ENCODE measurements at places on chromosomes 12 and 14.

DNA sequence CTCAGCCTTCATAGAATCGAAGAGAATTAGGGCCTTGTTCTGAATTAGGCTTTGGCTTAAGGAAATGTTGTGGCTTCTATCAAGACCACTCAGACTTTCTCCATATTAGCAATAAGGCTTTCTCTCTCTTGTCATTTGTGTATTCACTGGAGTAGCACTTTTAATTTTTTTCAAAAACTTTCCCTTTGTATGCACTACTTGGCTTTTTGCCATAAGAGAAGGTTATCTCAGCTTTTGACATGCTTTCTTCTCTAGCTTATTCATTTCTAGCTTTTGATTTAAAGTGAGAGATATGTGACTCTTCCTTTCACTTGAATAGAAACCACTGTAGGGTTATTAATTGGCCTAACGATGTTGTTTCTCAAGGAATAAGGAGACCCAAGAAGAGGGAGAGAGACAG is 244.2 kb downstream of the GPHN start:
- no peak overlapping the region for H3K27ac ChIP-seq
- peaks cover 2% of the 10 kb centered on the region for H3K36me3 ChIP-seq
- no peak for DNase-seq
- no peak overlapping the region for H3K4me3 ChIP-seq
- H3K4me1 ChIP-seq = no peaks in the 10 kb centered on the region
- H3K27me3 ChIP-seq = no peaks in the 10 kb centered on the region

DNA sequence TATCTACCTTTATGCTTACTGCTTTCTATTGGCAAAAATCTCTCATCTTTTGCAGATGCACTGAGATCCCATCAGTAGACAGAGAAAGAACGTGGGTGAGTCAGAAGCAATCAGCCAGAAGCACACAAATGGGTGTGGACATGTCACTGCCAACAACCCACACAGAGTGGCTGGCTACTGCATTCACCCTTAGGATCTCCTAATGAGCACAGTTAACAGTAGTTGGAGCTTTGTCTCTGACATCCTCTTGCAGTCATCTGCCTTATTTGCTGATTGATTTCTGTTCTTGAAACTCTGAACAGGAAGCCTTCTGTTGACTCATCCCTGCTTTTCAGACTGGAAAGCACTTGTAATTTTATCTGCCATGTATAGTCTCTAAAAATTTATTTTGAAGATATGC is 117.2 kb downstream of the RGS6 start:
- no peak overlapping the region for H3K4me3 ChIP-seq
- H3K27me3 ChIP-seq = peaks cover 19% of the 10 kb centered on the region
- H3K36me3 ChIP-seq = no peaks in the 10 kb centered on the region
- no peak overlapping the region for H3K27ac ChIP-seq

DNA sequence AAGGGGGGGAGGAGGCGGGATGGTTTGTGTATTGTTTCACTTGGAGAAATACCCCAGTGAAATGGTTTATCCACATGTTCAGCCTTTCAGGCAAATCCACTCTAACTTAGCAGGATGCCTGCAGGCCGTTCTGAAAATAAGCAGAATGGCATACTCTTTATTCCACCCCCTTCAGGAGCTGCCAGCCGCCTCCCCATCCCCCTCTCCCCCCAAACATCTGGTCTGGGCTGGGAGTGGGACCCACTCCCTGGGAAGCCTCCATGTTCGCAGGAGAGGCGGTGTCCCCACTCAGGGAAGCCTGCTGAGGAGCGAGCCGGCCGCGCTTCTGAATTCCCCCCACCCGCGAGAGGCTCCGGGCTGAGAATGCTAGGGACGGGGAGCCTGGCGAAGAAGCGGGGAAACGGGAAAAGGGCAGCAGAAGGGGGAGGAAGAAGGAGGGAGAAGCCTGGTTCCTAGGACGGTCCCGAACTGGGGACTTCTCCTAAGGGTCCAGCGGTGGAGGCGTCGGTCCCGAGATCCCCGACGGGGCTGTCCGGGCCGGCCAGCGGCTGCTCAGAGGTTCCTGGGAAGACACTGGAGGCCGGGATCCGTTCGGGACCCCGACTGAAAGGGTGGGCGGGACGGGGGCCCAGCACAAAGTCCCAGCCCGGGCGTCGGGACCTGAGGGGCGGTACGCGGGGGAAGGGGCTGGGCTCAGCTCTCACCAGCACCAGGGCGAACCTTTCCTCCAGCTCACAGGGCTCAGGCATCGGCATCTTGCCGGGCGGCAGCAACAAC is 666 bp downstream of the FMNL3 start:
- H3K36me3 ChIP-seq = peaks cover 3% of the 10 kb centered on the region
- DNase-seq = peak; percentile 54
- H3K27ac ChIP-seq = peak overlapping the region; percentile 91
- peak overlapping the region; percentile 97 for H3K4me3 ChIP-seq

DNA sequence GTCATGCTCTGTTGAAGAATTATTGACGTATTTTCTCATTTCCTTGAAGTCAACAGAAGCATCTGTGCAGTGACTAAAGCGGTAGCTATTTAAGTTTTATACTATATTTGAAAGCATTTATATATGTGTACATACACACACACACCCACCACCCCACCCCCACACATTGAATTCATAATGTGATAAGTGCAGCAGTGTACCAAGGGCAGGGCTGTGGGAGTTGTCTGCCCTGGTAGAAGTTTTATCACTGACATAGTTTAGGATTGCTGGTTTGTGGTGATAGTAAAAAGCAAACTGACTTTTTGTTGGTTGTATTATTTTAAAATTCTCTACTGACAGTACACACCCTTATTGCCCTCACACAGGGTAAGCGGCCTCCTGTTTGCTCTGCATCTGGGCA is 39.1 kb downstream of the GAS2L3 start:
- peaks cover 2% of the 10 kb centered on the region for H3K27me3 ChIP-seq
- H3K4me1 ChIP-seq = no peaks in the 10 kb centered on the region
- H3K36me3 ChIP-seq = no peaks in the 10 kb centered on the region
- DNase-seq = no peak

DNA sequence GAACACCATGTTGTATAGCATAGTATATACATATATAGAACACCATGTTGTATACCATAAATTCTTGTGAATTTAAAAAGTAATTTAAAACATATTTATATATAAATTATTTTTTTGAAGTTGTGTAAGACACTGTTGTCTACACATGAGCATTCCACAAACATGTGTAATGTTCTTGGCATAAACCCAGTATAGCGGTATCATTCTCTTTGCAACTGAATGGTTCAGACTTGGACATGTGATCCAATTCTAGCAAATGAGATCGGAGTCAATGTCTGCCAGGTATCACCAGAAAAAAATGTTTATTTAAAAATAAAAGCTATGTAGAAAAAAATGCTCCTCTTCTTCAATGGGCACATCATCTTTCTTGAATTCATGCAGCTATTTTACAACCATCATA is 33.9 kb downstream of the CEP290 start:
- H3K36me3 ChIP-seq = peaks cover 4% of the 10 kb centered on the region
- no peak for DNase-seq
- H3K27me3 ChIP-seq = no peaks in the 10 kb centered on the region
- H3K4me3 ChIP-seq = no peak overlapping the region

- no peaks in the 10 kb centered on the region for H3K27me3 ChIP-seq
- H3K27ac ChIP-seq = no peak overlapping the region
- DNase-seq = no peak
- no peaks in the 10 kb centered on the region for H3K36me3 ChIP-seq
- no peak overlapping the region for H3K4me3 ChIP-seq
Measured at GRCh38 chr14:90568405-90568804, 171.6 kb downstream of the CALM1 start.

DNA sequence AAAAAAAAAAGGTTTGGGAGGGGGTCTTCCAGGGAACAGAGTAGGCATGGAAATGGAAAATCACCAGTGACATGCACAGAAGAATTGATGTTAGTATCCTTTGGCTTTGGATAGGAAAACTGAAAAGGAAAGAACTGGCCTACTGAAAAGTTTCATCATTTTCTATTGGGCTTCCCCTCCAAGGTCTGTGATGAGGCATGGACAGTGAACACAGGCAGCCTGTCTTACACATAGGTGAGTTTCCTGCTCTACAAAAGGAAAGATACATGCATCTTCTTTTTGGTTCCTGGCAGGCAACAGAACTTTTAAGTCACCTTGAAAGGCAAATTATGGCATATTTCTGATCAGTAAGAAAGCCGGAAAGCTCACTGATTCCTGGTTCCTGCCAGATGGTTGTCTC is 5.8 kb downstream of the BMAL2 start:
- peaks cover 10% of the 10 kb centered on the region for H3K4me1 ChIP-seq
- no peak for DNase-seq
- no peak overlapping the region for H3K27ac ChIP-seq

DNA sequence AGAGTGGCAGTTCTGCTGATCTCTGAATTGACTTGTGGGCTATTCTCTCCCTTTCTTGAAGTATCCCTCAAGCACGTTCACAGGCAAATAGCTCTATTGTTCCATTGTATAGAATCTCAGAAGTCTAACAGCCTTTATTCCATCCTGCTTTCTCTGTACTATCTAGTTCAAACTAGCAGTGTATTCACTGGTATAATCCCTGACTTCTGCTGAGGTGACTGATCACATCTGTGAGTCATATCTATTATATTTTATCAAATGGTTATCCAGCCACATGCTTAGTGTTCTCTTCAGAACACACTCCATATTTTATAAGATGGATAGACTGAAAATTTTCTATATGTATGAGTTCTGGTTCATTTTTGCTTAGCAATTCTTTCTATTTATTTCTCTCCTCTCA is 866.1 kb downstream of the C12orf50 start:
- no peaks in the 10 kb centered on the region for H3K27me3 ChIP-seq
- H3K4me1 ChIP-seq = no peaks in the 10 kb centered on the region
- no peak overlapping the region for H3K27ac ChIP-seq

- DNase-seq = no peak
- H3K27me3 ChIP-seq = no peaks in the 10 kb centered on the region
- no peak overlapping the region for H3K4me3 ChIP-seq
- H3K27ac ChIP-seq = peak overlapping the region; percentile 23
- peaks cover 31% of the 10 kb centered on the region for H3K36me3 ChIP-seq
Measured at GRCh38 chr14:92026548-92027190, 13.2 kb downstream of the TRIP11 start.

- no peak overlapping the region for H3K27ac ChIP-seq
- no peaks in the 10 kb centered on the region for H3K27me3 ChIP-seq
- H3K36me3 ChIP-seq = no peaks in the 10 kb centered on the region
- peaks cover 16% of the 10 kb centered on the region for H3K4me1 ChIP-seq
- H3K4me3 ChIP-seq = no peak overlapping the region
Measured at GRCh38 chr14:69605738-69606137, 5.7 kb upstream of the SUSD6 start.

GRCh38 chr12:26090836-26091510 is 33.9 kb downstream of the BHLHE41 start:
- no peaks in the 10 kb centered on the region for H3K27me3 ChIP-seq
- H3K4me1 ChIP-seq = no peaks in the 10 kb centered on the region
- DNase-seq = no peak
- no peak overlapping the region for H3K4me3 ChIP-seq
- H3K36me3 ChIP-seq = no peaks in the 10 kb centered on the region
- no peak overlapping the region for H3K27ac ChIP-seq

GRCh38 chr14:77205566-77205965 is 24.0 kb downstream of the TMEM63C start:
- DNase-seq = no peak
- no peaks in the 10 kb centered on the region for H3K4me1 ChIP-seq
- no peak overlapping the region for H3K27ac ChIP-seq
- H3K27me3 ChIP-seq = peaks cover 5% of the 10 kb centered on the region
- no peak overlapping the region for H3K4me3 ChIP-seq

GRCh38 chr14:29451941-29452340 is 475.7 kb downstream of the PRKD1 start:
- no peak overlapping the region for H3K4me3 ChIP-seq
- no peaks in the 10 kb centered on the region for H3K36me3 ChIP-seq
- no peak overlapping the region for H3K27ac ChIP-seq
- DNase-seq = no peak
- H3K4me1 ChIP-seq = no peaks in the 10 kb centered on the region
- no peaks in the 10 kb centered on the region for H3K27me3 ChIP-seq

- peak overlapping the region; percentile 82 for H3K4me3 ChIP-seq
- H3K27me3 ChIP-seq = no peaks in the 10 kb centered on the region
- H3K27ac ChIP-seq = peak overlapping the region; percentile 93
- peaks cover 9% of the 10 kb centered on the region for H3K4me1 ChIP-seq
- peaks cover 2% of the 10 kb centered on the region for H3K36me3 ChIP-seq
Measured at GRCh38 chr14:21894003-21894897, 220.6 kb upstream of the OR4E1 start.

DNA sequence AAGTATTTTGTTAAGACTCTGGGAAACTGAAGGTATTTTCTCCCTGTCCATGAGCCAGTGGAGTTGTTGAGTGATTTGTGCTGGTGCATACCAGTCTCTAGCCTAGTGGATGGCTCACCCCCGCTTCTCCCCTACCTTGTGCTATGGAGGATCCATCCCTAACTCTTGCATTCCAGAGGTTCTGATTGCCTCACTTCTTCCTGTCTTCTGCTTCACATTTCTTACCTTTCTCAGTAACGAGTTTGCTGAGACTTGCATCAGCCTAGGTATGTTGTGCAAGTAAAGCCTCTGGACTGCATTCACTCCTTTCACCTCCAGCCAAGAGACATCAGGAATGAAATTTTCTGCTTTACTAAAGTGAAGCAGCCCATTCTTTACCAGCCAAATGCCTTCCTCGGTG is 391.6 kb downstream of the ZFP36L1 start:
- no peak for DNase-seq
- H3K4me1 ChIP-seq = peaks cover 13% of the 10 kb centered on the region
- H3K36me3 ChIP-seq = peaks cover 8% of the 10 kb centered on the region
- no peak overlapping the region for H3K27ac ChIP-seq
- no peak overlapping the region for H3K4me3 ChIP-seq
- no peaks in the 10 kb centered on the region for H3K27me3 ChIP-seq

DNA sequence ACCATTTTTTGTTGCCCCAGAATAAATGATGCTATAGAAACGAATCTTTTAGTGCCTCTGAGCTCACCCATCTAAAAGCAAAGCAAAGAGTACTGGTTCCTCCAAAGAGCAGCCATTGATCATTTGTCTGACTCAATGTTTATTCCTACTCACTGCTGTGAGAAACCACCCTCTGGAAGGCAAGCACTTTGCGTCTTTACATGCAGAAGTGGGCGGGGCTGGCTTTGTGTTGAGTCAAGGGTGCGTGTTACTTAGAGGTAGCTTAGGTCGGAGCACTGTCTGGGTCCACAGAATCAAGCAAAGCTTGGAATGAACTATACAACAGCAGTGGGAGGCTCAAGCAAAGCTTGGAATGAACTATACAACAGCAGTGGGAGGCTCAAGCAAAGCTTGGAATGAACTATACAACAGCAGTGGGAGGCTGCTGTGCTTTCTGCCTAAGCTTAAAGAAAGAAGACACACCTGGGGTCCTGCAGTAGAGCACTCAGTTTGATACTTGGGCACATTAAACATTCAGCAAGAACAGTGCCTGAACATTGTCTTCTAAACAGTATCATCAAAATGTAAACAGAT is 77.2 kb upstream of the PRICKLE1 start:
- no peak for DNase-seq
- no peak overlapping the region for H3K27ac ChIP-seq
- H3K27me3 ChIP-seq = peaks cover 4% of the 10 kb centered on the region
- no peak overlapping the region for H3K4me3 ChIP-seq
- no peaks in the 10 kb centered on the region for H3K4me1 ChIP-seq

GRCh38 chr14:49598189-49598484 is 603 bp upstream of the LRR1 start:
- no peak for DNase-seq
- H3K4me1 ChIP-seq = peaks cover 28% of the 10 kb centered on the region
- peaks cover 2% of the 10 kb centered on the region for H3K27me3 ChIP-seq

GRCh38 chr14:23719225-23719985 is 83.2 kb downstream of the DHRS2 start:
- H3K27me3 ChIP-seq = peaks cover 4% of the 10 kb centered on the region
- H3K27ac ChIP-seq = no peak overlapping the region
- H3K36me3 ChIP-seq = no peaks in the 10 kb centered on the region
- no peaks in the 10 kb centered on the region for H3K4me1 ChIP-seq

- no peaks in the 10 kb centered on the region for H3K36me3 ChIP-seq
- no peak overlapping the region for H3K27ac ChIP-seq
- no peak overlapping the region for H3K4me3 ChIP-seq
- no peaks in the 10 kb centered on the region for H3K4me1 ChIP-seq
Measured at GRCh38 chr12:19261773-19262172, 132.2 kb downstream of the PLEKHA5 start.

Measured in activated naive CD8-positive, alpha-beta T cell treated with anti-CD3 and anti-CD28 coated beads, Interleukin-2, amount 10 ng/mL, durations not matched to agents 7 days and 5 days (primary cell).